ENCODE measurements at places on chromosomes 1 and 21.

GRCh38 chr1:61184040-61184713 lies 101.8 kb downstream of the NFIA start:
- DNase-seq = no peak

DNA sequence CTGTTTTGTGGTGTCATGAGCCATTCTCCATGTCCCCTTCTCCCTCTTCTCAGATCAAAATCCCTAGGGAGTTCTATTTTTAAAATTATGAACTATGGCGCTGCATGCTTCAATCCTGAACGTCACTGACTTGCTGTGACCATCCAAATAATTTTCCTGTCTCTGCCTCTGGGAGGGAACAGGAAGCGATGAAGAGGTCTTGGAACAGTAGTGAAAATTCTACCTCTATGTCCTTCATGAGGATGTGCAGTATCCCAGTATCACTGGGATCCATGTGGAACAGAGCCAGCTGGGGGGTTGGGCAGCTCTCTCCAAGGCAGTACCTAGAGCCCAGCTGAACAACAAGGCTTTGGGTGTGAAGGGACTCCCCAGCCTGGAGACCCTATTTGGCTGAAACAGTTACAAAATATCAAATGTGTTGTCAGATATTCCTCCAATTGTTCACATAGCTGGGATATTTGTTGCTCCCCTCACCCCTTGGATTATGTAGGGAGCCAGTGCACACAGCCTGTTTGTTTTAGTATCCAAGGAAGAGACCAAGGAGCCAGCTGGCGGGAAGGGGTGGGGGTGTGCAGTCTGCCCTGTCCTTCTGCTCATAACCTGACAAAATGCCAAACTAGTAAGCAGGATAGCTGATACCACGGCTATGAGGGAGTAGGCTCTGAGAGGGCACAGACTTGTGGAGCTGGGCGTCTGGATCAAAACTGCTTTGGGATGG lies 7.6 kb downstream of the DCLRE1B start:
- DNase-seq = no peak

DNA sequence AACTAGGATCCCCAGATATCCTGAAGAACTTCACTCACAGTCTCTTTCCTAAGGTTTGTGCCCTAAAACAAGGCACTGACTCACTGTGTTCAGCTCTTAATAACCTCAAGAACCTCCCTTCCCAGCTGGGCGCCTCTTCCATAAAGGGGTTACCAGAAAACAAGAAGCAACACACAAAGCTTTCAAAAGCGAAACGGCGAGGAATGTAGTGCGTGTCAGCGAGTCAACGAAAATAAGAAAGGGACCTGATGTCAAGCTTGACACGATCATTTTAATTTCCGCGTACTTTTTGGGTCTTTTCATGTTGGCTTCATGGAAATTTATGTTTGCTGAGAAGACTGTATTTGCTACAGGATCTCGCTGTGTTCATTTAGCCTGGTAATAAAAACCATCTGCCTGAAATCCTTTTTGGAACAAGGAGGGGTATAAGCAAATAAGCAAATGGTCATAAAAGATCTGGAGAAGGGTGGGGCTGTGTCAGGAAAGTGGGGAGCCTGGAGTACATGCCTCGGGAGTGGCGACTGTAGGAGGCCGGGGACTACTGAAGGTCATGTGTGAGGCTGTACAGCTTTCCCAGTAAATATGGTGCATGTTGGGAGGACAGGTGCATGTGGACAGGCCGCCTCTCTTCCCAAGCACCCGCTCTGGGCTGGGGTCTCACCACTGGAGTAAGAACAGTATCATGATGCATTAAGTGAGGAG lies 11.4 kb upstream of the CLDN14 start:
- no peak for DNase-seq

- DNase-seq = no peak
Measured at GRCh38 chr1:177632923-177633615, 336.8 kb downstream of the SEC16B start.

DNA sequence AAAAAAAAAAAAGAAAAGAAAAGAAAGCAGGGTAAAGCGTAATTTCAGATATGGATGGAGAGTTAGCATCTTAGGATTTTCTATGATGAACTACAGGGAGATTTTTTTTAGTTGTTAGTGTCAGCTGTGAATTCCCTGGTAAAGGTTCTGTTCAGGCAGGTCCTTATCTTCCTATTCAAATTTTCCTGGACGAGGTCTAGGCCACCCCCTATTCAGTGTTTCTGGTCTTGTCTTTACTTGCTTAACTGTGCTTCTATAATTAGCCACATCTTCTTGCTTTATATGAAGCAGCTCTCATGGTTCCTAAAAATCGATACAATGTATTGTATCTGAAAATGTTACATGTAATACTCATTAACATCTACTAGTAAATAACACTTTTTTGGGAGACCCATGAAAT lies 157.8 kb downstream of the LHX8 start:
- no peak for DNase-seq

DNA sequence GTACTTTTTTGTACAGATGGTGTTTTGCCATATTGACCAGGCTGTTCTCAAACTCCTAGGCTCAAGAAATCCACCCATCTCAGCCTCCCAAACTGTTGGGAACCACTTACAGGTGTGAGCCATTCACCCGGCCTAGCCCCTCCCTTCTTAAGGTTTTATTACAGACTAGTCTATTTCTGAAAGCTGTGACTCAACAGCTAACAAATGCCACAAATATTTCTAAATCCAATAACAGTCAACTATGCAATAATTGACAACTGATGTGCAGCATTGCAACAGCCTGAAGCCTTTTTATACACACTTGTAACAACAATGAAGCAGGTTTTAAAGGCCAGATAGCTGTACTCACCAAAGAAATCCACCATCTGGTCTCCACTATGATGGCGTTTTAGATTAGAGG lies 51.4 kb downstream of the GRIK1 start:
- DNase-seq = no peak

- no peak for DNase-seq
Measured at GRCh38 chr1:17581389-17582123, 42.1 kb downstream of the ARHGEF10L start.

DNA sequence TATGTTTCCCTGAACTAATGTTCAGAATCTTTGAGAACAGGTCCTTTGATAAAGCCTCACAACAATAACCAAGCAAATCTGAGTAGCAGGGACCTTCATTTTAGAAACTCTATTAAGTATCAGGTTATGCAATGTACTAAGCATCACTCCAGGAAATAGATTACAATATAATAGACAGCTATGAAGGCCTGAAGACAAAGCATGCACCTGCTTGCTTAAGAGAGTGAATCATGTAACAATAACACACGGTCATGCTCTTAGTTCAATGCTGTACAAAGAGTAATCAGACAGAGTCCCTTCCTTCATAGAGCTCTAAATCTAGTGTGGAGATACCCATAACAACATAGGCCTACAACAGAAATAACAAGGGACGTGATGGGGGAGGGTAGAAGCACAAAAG lies 8.1 kb upstream of the CMPK1 start:
- no peak for DNase-seq

- no peak for DNase-seq
Measured at GRCh38 chr1:79549201-79549600, 542.7 kb upstream of the ADGRL4 start.

Measured in effector CD4-positive, alpha-beta T cell (primary cell).